Hematopoietic multipotent progenitor cell (in vitro differentiated cells): ENCODE measurements at places on chromosomes 7 and 10.

DNA sequence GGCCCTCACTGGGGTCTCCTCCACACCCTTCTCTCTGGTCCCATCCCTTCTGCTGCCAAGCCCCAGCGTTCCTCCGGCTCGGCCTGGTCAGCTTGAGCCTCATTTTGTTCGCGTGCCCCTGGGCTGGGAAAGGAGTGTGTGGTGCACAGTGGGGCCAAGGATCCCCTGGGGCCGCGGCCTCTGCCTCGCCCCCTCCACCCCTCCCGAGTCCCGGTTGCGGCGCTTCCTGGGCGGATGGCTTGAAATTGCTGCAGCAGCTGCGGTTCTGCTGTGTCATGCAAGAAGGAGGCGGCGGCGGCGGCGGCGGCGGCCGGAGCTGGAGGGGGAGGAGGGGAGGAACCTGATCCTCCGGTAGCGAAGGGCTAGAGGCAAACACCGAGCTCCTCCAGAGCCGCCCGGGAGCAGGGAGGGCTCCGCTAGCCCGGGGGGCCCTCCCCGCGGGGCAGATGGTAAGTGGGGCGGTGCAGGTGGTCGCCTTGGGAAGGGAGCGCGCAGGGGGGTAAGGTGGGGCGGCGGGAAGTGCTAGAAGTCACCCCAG lies 217.8 kb upstream of the MKLN1 start:
- peak; percentile 89 for DNase-seq

DNA sequence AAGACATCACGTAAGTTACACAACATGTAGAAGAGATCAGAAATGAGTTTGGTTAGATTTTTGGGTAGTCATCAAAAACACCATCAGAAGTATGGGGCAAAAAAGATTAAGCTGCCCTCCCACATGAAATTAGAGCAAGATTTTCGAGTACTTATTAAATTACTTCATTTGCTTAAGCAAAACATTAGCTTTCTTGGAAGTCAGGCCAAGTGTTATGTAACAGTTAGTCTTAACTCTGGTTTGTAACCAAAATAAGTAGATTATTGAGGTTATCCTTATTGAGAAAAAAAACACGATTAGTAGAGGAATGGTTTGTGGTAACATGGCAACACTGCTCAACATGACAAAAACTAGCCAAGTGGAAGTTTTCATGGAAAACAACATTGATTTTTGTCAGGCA lies 37.9 kb downstream of the HBP1 start:
- DNase-seq: no peak

- peak; percentile 69 for DNase-seq
These were observed 16.8 kb downstream of the GIMAP5 start for GRCh38 chr7:150753826-150754603.

DNA sequence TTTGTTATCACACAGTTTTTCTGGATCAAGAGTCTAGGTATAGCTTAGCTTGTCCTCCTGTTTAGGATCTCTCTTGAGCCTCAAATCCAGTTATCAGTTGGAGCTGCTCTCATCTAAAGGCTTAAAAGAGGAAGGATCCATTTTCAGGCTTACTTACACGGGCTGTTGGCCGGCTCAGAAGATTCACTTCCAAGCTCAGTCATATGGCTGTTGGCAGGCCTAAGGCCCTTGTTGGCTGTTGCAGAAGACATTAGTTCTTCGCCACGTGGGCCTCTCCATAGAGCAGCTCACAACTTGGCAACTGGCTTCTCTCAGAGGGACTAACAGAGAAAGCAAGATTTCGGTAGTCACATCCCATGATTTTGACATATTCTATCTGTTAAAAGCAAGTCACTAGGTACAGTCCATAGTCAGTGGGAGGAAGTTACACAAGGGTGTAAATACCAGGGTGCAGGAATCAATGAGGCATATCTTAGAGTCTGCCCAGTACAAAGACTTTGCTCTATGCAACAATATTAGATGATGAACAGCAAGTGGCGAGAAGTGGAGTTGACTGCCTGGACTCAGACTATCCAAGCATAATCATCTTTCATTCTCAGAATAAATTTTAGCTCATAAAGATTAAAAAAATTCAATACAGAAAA lies 280.1 kb upstream of the MBL2 start:
- DNase-seq: no peak

- DNase-seq: no peak
These were observed 202.5 kb downstream of the REEP3 start for GRCh38 chr10:63723741-63724140.

DNA sequence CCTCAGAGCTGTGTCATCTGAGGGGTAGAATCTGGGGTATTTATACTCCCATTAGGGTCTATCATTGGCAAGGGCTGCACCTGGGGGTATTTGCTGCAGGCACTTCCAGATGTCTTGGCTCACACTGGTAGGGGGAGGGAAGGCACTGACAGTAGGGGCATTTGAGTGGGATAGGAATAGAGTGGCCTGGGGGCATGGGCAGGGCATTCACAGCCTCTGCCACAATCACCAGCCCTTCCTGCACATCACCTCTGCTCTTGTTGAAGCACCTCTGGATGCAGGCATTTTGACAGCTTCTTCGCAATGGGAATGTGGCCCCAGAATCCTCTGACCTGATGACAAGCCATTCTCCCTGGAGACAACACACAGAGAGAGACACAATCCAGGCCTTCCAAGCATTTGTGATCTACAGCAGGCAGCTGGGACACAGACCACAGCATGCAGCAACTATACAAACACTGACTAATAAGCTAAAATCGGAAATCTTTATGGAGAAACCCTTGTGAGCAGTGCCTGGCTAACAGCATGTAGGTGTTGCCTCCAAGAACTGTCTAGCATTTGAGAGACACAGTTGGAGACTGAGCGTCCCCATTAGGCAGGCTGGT lies 178.5 kb downstream of the KCNMA1 start:
- no peak for DNase-seq

GRCh38 chr10:63819753-63820329 lies 298.6 kb downstream of the REEP3 start:
- peak; percentile 8 for DNase-seq

- no peak for DNase-seq
These were observed 72.1 kb downstream of the EEPD1 start for GRCh38 chr7:36224934-36225858.

DNA sequence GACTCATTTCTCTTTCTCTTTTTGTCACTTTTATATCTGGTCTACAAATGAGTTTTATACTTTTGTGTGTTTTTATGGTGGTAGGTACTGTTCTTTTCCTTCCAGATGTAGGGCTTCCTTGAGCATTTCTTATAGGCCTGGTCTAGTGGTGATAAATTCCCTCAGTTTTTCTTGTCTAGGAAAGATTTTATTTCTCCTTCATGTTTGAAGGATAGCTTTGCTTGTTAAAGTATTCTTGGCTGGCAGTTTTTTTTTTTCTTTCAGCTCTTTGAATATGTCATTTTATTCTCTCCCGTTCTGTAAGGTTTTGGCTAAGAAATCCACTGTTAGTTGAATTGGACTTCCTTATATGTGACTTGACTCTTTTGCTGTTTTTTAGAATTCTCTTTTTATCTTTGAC lies 292.7 kb downstream of the RPS24 start:
- DNase-seq: peak; percentile 37

DNA sequence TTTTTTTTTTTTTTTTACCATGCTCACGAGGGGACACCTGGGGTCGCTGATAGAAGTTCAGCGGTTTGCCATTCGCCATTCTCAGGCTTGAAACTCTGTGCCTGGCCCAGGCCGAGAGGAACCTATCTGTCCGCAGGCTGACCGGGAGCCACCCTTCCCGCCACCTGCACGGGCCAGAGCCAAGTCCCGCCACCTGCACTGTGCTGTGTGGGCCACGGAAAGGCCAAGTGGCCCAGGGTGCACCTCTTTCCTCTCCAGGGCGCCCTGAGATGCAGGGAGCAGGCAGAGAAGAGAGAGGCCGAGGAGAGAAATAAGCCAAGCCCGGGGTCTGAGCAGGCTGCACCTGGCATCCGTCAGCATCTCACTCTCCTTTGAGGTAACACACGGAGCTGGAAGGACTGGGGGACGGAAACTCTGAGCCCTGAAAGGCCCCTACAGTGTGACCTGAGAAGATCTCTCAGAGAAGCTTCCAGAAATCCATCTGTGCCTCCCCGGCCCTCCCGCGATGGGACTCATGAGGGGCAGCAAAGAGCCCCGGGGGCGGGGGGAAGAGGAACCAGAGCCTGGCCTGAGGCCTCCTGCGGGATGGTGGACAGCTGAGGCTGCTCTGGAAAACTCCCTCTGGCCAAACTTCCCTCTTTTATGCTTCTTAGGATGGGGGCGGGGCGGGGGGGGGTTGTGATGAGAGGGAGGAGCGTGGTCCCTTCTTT lies 46.6 kb downstream of the PRKAG2 start:
- no peak for DNase-seq

DNA sequence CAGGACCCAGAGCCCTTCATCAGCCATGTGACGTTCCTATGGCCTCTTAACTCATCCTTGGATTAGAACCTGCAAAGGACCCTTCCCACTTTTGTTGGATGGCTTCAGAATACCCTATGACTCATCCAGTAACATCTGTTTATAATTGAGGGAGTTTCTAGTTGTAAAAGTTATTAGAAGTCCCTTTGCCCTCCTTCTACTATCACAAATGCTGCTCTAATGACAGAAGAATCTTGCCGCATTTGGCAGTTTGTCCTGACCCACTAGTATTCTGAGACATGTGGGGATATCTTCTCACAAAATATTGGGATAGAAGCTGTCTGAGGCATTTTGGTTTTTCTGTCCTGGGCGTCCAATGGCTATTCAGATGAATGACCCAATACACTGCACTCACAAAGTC lies 251.8 kb upstream of the TMEM72 start:
- no peak for DNase-seq

DNA sequence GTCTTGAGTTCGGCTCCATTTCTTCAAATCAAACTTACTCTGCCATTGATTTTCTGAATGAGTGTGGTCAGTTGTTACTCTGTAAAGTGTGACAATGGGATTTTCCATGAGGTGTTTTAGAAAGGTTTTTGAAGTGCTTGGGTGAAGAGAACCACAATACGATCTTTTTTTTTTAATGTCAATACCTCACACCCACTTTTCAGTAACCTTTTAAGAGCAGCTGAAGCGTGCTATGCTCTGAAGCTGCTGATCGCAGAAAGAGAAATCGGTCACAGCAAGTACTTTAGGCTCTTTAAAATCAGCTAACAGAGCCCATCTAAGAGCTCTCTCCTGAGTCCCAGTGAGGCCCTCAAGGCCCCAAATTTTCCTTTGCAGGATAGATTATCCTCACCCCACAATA lies 34.4 kb upstream of the YAE1 start:
- DNase-seq: no peak

DNA sequence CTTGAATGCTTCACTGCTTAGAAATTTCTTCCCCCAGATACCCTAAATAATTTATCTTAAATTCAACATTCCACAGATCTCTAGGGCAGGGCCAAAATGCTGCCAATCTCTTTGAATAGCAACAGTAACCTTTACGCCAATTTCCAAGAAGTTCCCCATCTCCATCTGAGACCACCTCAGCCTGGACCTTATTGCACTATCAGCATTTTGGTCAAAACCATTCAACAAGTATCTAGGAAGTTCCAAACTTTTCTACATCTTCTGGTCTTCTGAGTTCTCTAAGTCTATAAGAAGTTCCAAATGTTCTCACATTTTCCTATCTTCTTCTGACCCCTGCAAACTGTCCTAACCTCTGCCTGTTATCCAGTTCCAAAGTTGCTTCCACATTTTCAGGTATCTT lies 1306.9 kb upstream of the SORCS1 start:
- DNase-seq: no peak

DNA sequence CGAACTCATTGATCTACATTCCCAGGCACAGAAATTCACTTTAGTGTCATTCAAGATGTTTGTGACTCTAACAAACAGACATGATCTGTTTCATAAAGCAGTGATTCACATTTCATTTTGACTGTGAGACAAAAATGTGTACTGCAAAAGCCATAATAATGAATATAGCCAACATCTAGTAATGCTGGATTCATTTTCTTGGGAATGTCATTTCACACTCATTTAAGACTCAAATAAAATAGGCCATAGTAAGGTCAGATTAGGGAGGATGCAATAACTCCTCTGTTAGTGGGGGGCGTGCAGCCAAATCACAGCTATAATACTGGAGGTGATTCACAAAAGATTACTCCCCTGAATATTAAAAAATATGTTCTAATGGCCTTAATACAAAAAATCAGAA lies 566.6 kb upstream of the ZWINT start:
- DNase-seq: no peak

- peak; percentile 65 for DNase-seq
These were observed 7.2 kb upstream of the MBL2 start for GRCh38 chr10:52779541-52780390.

GRCh38 chr7:115293628-115294240 lies 371.8 kb downstream of the MDFIC start:
- no peak for DNase-seq

GRCh38 chr7:102064361-102065025 lies 222.2 kb upstream of the SH2B2 start:
- DNase-seq: peak; percentile 91

DNA sequence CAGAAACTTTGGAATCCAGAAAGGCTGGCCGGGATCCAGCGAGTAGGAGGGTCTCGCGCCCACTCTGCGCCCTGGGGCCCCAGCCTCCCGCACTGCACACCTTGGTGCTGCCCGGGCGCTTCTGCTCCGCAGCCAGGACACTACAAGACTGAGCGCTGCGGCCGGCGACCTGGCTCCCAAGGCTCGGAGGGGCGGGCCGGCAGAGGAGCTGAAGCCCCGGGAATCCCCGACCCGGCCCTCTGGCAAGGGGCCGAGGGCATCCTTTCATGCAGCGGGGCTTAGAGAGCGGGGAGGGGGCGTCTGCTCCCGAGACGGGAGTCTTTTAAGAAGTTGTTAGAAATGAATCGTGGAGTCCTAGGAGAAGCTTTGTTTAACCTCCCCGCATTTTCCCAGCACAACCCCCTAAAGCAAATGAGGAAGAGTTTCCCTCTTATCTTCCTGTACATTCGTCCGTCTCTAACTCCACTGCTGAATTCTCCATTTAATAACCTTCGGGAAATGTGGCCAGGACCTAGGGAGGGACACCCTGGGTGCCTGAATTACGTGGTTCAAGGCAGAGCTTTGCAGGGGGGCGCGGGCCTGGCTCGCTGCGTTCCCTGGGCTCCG lies 1.1 kb downstream of the VWC2 start:
- DNase-seq: no peak

DNA sequence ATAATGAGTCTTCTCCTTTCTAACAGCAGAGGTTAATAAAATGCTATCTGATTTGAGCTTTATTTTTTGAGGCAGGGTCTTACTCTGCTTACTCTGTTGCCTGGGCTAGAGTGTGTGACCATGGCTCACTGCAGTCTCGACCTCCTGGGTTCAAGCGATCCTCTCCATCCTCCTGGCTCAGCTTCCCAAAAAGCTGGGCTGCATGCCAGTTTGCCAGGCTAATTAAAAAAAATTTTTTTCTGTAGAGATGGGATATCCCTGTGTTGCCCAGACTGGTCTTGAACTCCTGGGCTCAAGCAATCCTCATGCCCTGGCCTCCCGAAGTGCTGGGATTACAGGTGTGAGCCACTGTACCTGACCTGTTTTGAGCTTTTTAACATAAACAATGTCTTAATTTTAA lies 56.7 kb downstream of the SCD start:
- DNase-seq: no peak
